Mesothelial cell of epicardium (in vitro differentiated cells): ENCODE measurements at places on chromosomes 4 and X.
A peak's percentile ranks its signal among the peaks of the same experiment; 100 is the strongest.

DNA sequence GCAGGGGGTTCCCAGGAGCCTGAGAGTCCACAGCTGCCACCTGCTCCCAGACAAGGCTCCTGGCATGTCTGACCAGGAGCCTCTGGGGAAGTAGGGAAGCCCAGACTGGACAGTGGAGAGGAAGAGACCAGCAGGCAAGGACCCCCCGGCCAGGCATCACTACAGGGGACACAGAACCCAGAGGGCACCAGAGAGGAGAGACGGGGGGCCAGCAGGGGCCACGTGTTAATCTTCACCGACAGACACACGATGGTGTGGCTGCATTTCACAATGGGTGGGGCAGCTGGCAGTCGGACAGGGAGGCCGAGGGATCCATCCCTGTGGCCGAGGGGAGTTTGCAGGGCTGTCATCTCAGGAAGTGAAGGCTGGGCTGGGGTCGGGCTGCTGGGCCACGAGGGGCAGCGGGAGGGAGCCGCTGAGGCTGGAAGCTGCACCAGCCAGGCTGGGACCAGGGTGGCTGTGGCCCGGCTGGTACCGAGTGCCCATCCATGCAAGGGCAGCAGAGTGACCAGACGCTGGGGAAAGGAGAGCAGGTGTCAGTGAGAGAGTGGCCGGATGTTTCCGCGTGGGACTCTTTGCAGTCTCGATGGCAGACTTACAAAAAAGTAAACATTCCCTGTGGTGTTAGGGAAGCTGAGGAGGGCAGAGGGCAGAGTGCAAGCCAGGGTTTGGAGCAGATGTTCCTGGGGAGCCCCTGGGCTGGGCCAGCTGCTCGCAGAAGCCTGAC, 4.7 kb downstream of the PDE6B start:
- no peak overlapping the region for H3K27ac ChIP-seq
- H3K4me1 ChIP-seq: no peaks in the 10 kb centered on the region
- no peak overlapping the region for H3K4me3 ChIP-seq
- no peak for DNase-seq
- no peaks in the 10 kb centered on the region for H3K36me3 ChIP-seq
- H3K27me3 ChIP-seq: peaks cover 2% of the 10 kb centered on the region

DNA sequence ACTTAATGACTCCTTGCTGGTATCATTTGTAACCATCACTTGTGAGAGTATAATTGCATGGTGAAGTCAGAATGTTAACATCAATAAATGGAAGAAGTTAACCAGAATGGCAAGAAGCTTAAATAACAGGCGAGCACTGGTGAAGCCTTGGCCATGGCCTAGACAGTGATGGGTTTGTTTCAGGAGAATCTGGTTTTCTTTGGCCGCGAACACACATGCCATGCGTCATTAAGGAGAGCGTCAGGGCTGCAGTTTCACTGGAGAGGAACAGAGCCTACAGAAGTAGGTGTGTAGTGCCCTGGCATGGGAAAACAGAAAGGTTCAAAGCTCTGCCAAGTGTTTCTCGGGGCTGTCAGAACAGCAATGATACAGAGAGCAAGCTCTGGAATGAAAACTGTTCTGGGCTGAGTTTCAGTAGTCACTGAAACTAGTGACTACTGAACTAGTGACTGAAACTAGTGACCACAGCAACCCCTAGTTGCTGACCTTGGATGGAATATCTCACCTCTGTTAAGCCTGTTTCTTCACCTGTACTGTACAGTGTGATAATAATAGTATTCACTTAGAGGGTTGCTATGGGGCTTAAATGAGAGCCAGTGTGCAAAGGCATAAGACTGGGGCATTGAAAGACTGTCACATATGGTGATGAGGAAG, 93.8 kb downstream of the C4orf51 start:
- H3K27me3 ChIP-seq: no peaks in the 10 kb centered on the region
- H3K27ac ChIP-seq: peak overlapping the region; percentile 30
- no peaks in the 10 kb centered on the region for H3K4me1 ChIP-seq
- H3K36me3 ChIP-seq: peaks cover 48% of the 10 kb centered on the region
- no peak for DNase-seq
- H3K4me3 ChIP-seq: no peak overlapping the region

- no peaks in the 10 kb centered on the region for H3K36me3 ChIP-seq
- no peaks in the 10 kb centered on the region for H3K4me1 ChIP-seq
- no peak for DNase-seq
- no peak overlapping the region for H3K4me3 ChIP-seq
- H3K27me3 ChIP-seq: no peaks in the 10 kb centered on the region
Measured at GRCh38 chr4:48792348-48793006, 12.4 kb upstream of the FRYL start.

DNA sequence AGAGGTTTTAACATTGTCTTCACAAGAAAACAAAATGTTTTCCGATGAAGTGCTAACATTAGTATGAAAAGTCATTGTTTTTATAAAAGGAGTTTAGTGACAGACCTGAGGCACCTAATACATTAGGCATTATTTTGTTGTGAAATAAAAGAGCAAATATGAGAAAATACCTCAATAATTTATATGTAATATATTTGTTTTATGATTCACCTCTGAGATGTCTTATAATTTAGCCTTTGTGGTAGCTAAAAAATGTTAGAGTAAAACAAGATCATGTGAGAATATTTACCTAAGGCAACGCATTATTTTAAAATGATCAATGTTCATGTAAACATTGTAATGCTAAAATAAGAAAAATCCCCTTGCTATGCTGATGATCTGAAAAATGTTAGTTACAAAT, 100.9 kb upstream of the WDFY3 start:
- no peaks in the 10 kb centered on the region for H3K4me1 ChIP-seq
- peaks cover 21% of the 10 kb centered on the region for H3K27me3 ChIP-seq
- DNase-seq: no peak
- H3K4me3 ChIP-seq: no peak overlapping the region
- H3K27ac ChIP-seq: no peak overlapping the region

GRCh38 chr4:8552024-8552423, 28.2 kb upstream of the GPR78 start:
- H3K27ac ChIP-seq: no peak overlapping the region
- no peaks in the 10 kb centered on the region for H3K36me3 ChIP-seq
- no peaks in the 10 kb centered on the region for H3K27me3 ChIP-seq
- DNase-seq: no peak
- H3K4me3 ChIP-seq: no peak overlapping the region
- H3K4me1 ChIP-seq: peaks cover 22% of the 10 kb centered on the region

GRCh38 chrX:148784856-148785255, 284.4 kb downstream of the AFF2 start:
- no peaks in the 10 kb centered on the region for H3K27me3 ChIP-seq
- no peaks in the 10 kb centered on the region for H3K4me1 ChIP-seq
- H3K36me3 ChIP-seq: no peaks in the 10 kb centered on the region
- H3K27ac ChIP-seq: no peak overlapping the region
- H3K4me3 ChIP-seq: no peak overlapping the region

- H3K27ac ChIP-seq: no peak overlapping the region
- peaks cover 3% of the 10 kb centered on the region for H3K27me3 ChIP-seq
- DNase-seq: no peak
- H3K36me3 ChIP-seq: no peaks in the 10 kb centered on the region
- H3K4me3 ChIP-seq: no peak overlapping the region
Measured at GRCh38 chr4:152983774-152984411, 47.8 kb downstream of the FHDC1 start.

- H3K36me3 ChIP-seq: no peaks in the 10 kb centered on the region
- no peaks in the 10 kb centered on the region for H3K27me3 ChIP-seq
- no peak overlapping the region for H3K4me3 ChIP-seq
- DNase-seq: no peak
- no peak overlapping the region for H3K27ac ChIP-seq
Measured at GRCh38 chr4:87025614-87026041, 90.8 kb downstream of the AFF1 start.

DNA sequence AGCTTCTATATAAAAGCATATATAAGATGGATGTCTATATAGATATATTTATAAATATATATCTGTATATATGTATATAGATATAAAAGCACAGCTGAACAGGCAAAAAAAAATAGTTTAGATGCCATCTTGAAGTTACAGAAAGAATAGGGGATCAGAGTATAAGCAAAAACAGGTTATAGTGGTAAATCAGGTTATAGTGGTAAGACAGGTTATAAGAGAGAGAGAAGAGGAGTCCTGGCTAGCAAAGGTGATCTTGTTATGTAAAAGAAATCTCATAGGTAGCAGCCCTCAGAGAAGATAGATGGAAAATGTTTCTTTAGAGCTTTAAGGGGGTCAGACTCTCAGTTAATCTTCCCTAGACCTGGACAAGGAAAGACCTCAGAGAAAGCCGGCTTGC, 1263.1 kb downstream of the PCDH7 start:
- peaks cover 2% of the 10 kb centered on the region for H3K36me3 ChIP-seq
- no peak overlapping the region for H3K27ac ChIP-seq
- H3K4me3 ChIP-seq: no peak overlapping the region
- no peak for DNase-seq
- no peaks in the 10 kb centered on the region for H3K27me3 ChIP-seq
- H3K4me1 ChIP-seq: peaks cover 13% of the 10 kb centered on the region
